ENCODE measurements at places on chromosomes 12 and 14. TPM values are rescaled to one million over a fixed set of nuclear protein-coding genes. Genes with fewer than 3 reads are reported as not detected.
A peak's percentile ranks its signal among the peaks of the same experiment; 100 is the strongest.

DNA sequence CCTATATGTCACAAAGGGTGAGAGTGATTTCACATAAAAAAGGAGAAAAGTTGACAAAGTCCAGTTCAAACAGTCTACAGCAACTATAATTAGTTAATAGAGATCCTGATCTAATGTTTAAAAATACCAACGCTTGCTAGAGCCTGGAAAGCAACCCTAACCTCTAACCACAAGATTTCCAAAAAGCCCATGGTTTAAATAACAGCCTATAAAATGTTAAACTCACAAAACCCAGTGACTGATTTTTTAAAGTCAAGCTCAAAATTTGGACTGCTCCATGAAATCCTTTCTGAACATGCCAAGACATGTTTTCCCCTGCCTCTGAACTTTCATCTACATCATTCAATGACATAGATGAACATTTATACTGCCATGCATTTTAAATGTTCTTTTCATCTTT lies 81.6 kb downstream of the PLEKHG7 start:
- DNase-seq, result no peak

DNA sequence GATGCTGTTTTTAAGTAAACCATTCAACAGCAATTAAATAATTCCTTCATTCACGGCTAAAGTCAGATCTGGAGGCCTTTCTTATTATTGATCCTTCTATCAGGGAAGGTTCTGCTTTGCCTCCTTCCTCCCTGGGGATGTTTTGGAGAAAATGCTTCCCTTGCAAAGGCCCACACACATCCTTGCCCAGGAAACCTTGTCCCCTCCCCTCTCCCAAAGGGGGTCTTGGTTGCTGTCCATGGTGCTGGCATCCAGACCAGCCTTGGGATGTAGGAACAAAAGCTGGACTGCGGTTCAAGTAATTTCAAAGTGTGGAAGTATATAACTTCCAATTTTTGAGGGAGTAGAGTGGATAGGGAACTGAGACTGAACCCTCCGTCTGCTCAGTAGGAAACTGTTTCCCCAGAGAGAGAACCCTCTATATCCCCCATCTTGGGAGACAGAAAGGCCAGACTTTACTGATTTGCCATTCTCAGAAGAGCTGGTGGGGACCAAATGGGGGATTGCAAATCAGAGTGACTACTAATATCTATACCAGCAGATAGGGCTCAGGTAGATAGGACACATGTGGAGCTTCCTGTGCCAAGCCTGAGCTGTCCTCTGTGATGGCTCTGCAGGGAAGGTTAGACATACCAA lies 5.6 kb downstream of the MARCHF9 start:
- no peak for DNase-seq

DNA sequence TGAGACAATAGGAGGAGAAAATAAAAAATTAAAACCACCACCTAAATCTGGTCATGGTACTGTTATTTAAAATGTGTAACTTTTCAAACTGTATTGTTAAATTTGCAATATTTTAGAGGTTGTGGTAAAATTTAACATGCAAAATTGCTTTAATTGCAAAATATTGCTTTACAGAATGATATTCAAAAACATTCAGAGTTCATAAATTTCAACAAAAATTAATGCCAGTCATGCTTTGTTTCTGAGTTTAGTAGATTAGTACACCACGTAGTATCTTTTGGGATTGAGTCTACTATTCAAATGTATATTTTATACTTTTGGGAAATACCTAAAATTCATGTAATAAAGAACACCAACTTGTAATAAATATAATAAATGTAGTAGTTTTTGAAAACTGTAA lies 18.3 kb downstream of the ETFRF1 start:
- no peak for DNase-seq

CCDC184 gene
- total RNA-seq, result 1.5 TPM

DNA sequence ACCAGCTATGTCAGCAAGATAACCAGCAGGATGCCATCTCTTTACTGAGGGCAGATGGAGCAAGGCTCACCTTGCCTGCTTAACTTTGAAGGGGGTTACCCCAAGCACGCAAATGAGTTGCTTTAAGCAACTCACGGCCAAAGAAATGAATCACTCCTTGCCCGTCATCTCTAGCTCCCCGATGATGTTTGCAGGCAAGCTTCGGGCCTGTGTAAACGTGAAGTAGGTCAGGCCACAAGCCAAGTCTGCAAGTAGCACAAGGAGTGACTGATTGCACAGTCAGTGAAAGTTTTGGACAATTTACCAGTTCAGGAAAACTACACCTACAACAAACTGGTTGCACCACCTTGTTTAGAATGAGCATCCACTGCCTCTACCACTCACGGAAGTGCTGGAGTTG lies 699.7 kb upstream of the TBX3 start:
- peak; percentile 36 for DNase-seq

DNA sequence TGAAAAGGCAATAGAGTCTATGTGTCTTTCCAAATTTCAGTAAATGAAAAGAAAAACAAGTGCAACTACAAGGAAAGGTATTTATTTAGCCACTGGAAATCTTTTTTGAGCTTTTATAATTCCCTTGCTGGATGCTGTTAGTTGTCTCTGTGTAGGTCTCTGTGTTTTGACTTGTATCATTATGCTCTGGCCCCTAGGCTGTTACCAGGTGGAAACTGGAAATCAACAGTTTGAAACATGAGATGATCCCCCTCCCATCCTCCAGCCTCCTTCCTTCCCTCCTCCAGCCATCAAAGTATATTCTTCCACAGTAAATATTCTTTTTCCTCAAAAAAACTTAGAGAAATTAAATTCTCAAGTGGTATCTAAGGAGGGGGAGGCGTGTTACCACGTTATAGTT lies 934 bp upstream of the DCN start:
- DNase-seq, result no peak

DNA sequence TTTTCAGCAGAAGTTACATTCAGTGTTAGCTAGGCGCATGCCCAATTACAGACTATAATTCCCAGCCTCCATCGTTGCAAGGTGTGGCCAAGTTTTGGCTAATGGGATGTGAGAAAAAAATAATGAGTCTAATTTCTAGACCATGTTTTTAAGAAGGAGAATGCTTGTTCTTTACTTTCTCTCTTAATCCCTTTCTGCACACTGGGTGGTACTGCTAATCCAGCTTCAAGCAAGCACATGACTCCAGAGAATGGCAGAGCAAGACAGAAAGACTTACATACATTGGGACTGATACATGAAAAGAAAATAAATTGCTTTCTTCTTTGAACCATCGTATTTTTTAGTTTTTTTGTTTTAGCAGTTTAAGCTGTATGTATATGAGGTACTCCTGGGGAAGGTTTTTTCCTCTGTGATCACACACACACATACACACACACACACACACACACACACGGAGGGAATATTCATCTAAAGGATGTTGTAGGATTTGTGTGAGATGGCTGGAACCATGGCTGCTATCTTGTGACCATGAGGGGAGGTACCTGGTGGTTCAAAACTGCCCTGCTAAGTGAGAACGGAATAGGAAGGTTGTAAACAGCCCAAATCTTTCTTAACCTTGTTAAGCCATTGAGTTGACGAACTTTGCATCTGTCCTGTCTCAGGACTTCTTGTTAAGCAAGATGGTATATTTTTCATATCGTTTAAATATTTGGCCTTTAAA lies 34.3 kb upstream of the LTA4H start:
- no peak for DNase-seq

RBM19 gene
- total RNA-seq, result 21.5 TPM

- no peak for DNase-seq
Observed at GRCh38 chr14:96249029-96249428, 7.0 kb upstream of the BDKRB1 start.

GRCh38 chr12:30696103-30696408 lies 387 bp upstream of the IPO8 start:
- DNase-seq, result no peak

MARK3 gene
- 74.8 TPM for total RNA-seq

AVPR1A gene
- total RNA-seq, result 4.6 TPM

DCN gene
- total RNA-seq, result 1,187 TPM

RNASE4 gene
- total RNA-seq, result 4.7 TPM

AKAP3 gene
- total RNA-seq, result 2.8 TPM

DNA sequence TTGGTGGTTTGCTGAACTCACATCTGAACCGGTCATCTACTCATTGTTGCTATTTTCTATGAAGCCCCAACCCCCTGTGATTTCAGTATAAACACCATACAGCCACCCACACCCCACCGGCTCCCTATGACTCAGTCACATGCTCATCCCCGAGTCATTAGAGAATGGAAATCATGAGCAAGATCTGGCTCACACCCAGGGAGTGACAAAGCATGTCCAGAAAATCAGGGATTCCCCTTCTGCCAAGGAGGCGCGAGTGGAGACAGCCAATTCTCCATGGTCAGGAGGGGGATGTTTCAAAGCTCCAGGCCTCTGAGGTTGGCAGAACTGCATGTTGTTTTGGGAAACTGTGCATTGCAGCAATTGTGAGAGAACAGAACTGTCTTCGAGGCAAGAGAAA lies 657.5 kb upstream of the TBX3 start:
- DNase-seq, result peak; percentile 80

HOXC12 gene
- not detected for total RNA-seq

DNA sequence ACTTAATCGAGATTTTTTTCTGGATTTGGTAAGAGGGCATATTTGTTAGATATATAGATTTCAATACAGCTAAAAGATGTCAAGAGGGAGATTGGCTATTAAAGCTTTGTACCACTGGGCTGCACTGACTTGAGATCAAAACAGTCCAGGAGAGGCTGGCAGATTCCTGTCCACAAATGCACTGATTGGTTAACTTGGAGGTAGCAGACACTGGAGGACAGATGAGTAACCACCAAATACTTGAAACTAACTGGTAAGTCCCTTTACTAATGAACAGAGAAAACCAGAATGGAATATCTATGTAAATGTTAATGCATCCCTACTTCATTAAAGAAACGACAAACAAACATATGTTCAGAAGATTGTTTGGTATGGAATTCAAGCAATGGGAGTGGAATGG lies 416.6 kb downstream of the LRIG3 start:
- no peak for DNase-seq

DNA sequence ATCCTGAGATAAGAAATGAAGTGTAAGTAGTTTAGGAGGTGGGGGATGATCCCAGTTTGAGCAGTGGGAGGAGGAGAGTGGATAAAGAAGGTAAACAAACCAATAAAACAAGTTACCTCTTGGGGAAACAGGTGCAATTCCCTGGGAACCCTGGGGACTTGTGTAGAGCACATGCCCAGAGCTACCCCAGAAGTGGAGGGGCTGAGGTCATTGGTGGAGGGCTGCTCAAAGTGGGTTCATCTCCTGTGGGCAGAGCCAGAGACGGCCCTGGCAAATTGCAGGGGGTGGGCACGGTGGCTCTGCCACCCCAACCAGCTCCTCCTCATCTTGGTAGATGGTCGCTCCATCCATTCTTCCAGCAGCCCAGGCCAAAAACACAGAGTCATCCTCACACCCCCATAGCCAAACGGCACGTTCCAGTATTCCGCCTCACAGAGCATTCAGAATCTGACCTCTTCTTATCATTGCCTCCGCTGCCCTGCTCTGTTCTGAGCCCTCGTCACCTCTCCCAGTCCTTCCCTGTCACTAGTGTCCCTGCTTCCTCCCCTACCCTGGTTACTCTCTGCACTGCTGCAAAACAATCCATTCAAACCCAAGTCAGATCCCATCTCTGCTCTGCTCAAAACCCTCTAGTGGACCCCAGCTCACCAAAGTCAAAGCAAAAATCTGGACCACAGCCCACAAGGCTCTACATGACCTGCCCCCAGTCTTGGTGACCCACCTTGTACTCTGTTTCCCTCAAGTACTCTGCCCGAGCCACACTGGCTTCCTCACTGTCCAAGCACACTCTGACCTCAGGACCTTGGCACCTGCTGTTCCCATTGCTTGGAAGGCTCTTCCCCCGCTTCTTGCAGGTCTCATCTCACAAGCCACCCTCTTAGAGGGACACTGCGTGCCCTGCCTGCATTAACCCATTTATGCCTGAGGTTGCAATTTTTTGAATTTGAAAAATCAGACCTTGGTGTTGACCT lies 5.5 kb downstream of the CYP46A1 start:
- DNase-seq, result no peak

ACADS gene
- total RNA-seq, result 61.1 TPM

GRCh38 chr14:24381363-24382063 lies 13.5 kb downstream of the NFATC4 start:
- DNase-seq, result no peak

Data from heart left ventricle (tissue), 16 donors.